Activated CD4-positive, alpha-beta T cell treated with anti-CD3 and anti-CD28 coated beads, Interleukin-2, amount 50 U/mL, for 24 hours (primary cell): ENCODE measurements at places on chromosomes 4 and X.

DNA sequence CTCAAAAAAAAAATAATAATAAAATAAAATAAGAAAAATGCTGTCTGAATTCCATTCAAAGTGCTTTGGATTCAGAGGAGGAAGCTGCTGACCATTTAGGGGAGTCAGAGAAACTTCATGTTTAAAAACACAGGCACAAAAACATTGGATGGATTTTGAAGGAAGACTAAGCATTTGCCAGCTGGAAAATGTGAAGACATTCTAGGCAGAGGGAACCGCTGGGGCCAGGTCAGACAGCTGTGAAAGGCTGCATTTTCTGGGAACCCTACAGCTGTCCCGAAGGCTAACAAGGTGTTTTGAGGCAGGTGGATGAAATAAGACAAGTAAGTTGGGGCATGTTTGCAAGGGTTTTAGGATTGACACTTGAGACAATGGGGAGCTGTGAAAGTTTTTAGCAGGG lies 38.6 kb downstream of the ING2 start:
- no peak for DNase-seq

- DNase-seq: no peak
These were observed 10.0 kb downstream of the GPR82 start for GRCh38 chrX:41733939-41734338.

DNA sequence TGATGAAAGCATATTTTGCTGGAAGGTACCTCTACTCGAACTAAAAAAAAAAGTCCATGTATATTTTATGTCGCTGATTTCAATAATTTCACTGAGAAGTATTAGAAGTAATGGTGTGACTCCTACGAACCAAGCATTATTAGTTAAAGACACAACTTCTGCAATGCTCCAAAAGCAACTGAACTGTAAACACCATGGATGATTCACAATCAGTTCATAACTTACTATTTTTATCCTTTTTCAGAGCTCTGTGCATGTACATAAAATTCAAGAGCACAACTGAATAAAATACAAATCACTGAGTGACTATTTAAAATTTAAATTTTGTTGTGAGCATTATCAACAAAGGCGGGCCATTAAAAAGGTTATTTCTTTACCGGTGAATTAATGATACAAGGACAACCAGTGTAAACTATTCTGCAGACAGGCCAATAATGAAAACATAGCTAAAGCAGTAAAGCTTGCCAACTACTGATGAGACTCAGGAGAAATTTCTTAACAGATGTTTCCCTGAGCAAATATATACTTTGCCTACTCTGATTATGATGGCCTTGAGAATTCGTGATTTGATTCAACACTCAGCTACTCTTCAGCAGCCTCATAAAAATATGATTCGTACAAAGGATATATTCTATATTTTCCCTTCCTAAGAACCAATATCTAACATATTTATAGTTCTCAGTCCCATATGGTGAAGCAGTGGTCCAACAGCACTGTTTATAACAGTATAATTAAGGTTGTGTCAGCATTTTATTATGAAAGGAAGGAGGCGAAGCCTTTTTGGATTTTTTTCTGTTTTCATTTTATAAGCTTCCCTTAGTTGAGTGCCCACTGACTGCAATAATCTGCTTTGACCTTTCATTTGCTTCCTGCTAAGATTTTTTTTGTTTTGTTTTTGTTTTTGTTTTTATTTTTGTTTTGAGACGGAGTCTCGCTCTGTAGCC lies 62.8 kb upstream of the NEIL3 start:
- no peak for DNase-seq

DNA sequence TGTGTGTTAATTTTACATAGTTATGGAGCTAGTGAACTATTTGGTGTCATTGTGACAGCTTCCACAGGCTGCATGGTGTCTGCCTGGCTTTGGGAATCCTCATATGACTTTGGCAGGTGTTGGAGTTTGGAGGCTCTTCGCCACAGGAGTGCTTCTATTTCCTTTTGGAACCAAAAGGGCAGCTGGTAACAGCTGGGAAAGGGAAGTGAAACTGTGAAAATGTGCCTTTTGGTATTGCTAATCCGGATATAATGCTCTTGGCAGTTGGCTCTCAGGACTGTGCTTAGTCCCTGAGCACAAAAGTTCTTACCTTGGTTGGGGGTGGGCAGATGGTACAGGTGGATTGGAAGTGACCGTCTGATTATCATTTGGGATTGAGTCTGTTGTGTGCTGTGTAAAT lies 18.1 kb downstream of the OFD1 start:
- DNase-seq: no peak

DNA sequence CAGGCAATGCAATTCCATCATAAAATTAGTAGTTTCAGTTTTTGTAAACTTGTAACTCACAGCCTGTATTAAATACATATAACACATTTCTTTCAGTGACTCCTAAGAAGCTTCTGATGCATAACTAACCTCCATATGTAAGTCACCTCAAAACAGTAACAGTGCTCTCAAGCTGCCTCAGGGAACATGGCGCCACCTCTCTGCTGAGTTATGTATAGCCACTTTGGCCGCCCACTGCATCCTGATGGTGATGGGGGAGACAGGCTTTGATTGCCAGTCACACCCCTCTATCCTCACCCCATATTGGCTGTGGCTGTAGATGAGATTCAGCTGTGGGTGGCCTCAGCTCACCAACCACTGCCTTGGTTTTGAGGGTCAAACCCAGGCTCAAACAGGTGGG lies 54.3 kb downstream of the LRBA start:
- DNase-seq: no peak

DNA sequence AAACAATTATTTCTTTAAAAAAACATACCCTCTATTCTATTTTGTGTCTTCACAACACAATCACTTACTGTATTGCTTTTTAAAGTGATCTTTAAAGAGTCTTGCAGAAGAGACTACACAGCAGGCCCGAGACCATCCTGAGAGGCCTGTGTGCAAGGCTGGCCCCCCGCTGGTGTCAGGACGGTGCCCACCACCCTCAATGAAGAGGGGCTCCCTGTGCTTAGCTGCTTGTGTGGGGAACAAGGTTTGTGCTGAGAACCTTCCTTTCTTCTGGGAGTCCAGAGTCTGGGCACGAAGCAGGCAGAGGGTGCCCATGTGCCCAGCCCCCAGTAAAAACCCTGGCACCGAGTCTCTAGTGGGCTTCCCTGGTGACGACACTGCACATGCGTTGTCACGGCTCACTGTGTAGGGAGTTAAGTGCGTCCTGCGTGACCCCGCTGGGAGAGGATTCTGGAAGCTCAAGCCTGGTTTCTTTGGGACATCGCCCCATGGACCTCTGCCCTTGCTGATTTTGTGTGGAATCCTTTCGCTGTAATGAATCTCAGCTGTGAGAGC lies 22.0 kb downstream of the RGS12 start:
- no peak for DNase-seq

DNA sequence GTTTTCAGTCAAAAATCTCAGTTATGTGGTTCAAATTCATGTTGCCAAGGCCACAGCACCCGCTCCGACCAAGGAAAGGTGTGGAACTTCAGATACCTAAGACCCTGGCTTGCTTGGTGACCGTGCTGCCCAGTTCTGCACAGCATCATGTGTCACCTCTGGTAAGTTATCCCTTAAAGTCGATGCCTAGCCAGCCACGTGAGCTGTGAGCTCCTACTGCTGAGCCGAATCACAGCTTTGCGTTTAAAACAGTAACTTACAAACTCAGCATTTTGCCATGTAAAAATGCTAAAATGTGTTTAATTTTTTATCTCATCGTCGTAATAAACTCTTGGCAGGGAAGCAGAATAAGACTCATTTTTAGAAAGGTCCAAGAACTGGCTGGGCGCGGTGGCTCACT lies 5.3 kb downstream of the TMEM271 start:
- DNase-seq: no peak

DNA sequence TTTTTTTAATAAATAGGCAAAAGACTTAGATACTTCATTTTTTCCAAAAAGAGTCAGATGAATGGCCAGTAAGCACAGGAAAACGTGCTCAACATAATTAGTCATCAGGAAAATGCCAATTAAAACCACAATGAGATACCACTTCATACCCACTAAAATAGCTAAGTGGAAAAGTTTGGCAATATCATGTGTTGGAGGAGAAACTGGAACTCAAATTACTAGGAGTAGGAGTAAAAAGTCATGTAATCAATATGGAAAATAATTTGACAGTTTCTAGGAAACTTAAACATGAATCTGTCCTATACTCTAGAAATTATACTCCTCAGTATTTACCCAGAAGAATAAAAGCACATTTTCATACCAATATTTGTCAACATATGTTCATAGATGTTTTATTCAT lies 449.8 kb downstream of the INPP4B start:
- no peak for DNase-seq

DNA sequence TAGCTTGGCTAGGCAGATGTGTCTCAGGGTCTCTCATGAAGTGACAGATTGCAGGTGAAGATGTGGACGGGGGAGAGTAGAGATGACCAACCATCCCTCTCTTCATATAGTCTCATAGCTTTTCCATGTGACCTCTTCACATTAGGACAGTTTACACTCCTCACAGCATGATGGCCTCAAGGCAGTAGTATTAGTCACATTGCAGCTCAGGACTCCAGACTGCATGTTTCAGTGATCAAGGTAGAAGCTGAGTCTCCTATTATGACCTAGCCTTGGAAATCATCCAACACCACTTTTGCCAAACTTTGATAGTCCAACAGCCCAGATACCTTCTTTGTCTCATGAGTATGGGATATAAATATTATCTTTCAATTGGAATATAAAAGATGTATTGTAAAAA lies 147.7 kb downstream of the GASK1B start:
- DNase-seq: no peak

DNA sequence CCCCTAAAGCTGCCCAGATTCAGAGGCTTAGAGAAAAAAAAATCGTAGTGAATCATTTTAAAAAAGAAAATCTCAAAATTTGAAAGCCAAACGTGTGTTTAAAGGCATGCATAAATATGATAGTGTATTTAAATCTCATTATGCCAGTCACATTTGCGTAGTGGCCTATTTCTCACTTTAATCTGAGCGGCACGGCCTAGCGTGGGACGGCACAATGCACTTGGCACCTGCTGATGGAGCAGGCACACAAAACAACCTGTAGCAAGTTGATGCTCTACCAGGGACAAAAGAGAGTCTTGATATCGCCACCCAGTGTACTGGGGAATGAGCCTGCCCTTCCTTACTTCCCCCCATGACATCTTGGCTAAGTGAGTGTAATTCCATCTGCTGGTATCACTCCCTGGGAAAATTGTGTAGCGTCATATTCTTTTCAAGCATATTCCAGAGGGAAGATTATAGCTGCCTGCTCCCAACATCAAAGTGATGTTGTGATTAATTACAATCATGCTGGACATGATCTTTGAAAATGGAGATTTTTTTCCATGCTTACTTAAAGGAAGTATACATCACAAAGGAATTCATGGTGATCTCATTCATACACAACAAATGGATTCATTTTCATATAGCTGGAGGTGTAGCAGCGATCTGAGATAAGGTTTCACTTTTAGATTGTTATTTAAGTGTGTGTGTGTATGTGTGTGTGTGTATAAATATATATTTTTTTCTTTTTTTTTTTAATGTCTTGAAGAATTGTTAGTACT lies 138.8 kb downstream of the DCTD start:
- DNase-seq: no peak

GRCh38 chr4:122831515-122832196 lies 5.0 kb downstream of the FGF2 start:
- no peak for DNase-seq

- no peak for DNase-seq
These were observed 247.3 kb downstream of the PARM1 start for GRCh38 chr4:75180217-75180616.

DNA sequence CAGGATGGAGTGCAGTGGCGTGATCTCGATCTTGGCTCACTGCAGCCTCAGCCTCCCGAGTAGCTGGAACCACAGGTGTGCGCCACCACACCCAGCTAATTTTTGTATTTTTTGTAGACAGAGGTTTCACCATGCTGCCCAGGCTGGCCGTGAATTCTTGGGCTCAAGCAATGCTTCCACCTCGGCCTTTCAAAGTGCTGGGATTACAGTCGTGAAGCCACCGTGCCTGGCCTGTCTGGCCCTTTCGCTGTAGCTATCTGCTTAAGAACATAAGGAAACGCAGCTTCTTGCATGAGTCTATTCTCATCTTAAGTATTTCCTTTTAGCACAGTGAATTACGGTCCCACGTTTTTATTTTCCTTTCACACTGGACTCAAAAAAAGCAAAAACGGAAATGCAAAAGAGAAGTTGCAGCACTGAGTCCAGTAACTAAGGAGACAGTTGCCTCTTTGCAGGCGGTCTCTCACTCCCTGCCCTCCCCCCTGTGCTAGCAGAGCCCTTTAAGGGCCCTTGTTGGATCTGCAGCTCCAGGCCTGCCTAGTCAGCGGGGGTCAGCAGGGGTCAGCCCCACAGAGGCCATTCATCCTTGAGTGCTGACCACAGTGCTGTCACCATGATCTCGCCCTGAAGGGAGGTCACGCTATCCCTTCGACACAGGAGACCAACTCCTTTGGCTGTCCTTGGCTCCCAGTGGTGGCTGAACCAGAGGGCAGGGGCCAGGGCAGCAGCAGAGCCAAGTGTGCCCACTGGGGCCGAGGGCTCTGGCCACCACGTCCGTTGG lies 21.8 kb upstream of the TBC1D14 start:
- DNase-seq: no peak

- no peak for DNase-seq
These were observed 6.0 kb upstream of the TEC start for GRCh38 chr4:48275686-48276085.

DNA sequence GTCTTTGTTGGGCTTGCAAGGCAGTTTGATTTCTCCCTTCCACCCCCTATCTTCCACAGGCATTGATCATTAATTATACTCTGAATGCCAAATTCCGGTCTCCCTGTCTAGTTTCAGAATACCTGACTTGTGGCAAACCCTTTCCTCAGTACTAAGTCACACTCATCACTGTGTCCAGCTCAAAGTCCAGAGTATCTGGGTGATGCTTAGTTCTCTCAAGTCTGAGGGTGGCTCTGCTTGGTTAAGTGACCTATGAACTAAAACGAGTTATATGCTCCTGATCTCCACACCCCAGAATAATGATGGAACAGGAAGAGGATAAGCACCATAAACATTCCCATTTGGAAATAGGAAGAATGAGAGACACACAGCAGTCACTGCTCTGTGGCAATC lies 6.5 kb downstream of the SMIM9 start:
- DNase-seq: no peak

DNA sequence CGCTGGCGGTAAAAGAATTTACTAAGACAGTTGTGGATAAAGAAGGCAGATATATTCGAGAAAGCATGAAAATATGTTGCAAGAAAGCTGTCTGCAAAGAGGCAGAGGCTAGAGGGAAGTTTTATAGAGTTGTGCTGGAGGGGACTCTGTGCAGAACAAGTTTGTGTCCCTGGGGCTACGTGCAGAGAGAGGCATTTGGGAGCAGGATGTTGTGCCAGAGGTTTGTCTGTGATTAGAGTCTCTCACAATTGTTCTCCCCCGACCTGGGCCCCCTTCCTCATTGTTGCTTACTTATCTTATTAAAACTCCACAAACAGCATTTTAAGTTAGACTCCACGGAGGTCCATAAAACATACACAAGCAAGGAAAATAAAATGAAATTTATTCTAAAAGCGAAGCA lies 831.3 kb downstream of the NLGN4X start:
- no peak for DNase-seq

GRCh38 chrX:23079347-23079746 lies 79.6 kb downstream of the DDX53 start:
- no peak for DNase-seq
